ENCODE measurements at places on chromosomes 11 and 22. TPM values are rescaled to one million over a fixed set of nuclear protein-coding genes. Genes with fewer than 3 reads are reported as not detected.

The SCARF2 gene
- polyA plus RNA-seq = 1.5 TPM

The LYVE1 gene
- polyA plus RNA-seq = not detected

The OR51E2 gene
- not detected for polyA plus RNA-seq

The L3MBTL2 gene
- 34.2 TPM for polyA plus RNA-seq

The RBMXL2 gene
- polyA plus RNA-seq = not detected

The LIN7C gene
- polyA plus RNA-seq = 14.7 TPM

The UBQLNL gene
- not detected for polyA plus RNA-seq

The BBOX1 gene
- polyA plus RNA-seq = not detected

The KRTAP5-7 gene
- not detected for polyA plus RNA-seq

The INS gene
- not detected for polyA plus RNA-seq

The HTR3A gene
- not detected for polyA plus RNA-seq

The NUP98 gene
- 49.0 TPM for polyA plus RNA-seq

The KRTAP5-1 gene
- not detected for polyA plus RNA-seq

The OR2AG2 gene
- not detected for polyA plus RNA-seq

The C11orf21 gene
- polyA plus RNA-seq = 30.1 TPM

The MTMR3 gene
- 19.7 TPM for polyA plus RNA-seq

The XNDC1N gene
- 5.2 TPM for polyA plus RNA-seq

The TUT1 gene
- 13.7 TPM for polyA plus RNA-seq

The TEX12 gene
- polyA plus RNA-seq = not detected

The MMP13 gene
- not detected for polyA plus RNA-seq

The CBLIF gene
- polyA plus RNA-seq = not detected

The MMP8 gene
- polyA plus RNA-seq = not detected

The PRODH gene
- polyA plus RNA-seq = 0.05 TPM

The SF3A1 gene
- polyA plus RNA-seq = 139 TPM

The MS4A18 gene
- not detected for polyA plus RNA-seq

The RAB3IL1 gene
- polyA plus RNA-seq = not detected

The GATD1 gene
- 12.9 TPM for polyA plus RNA-seq

The B4GALNT4 gene
- polyA plus RNA-seq = 0.31 TPM

The F2 gene
- polyA plus RNA-seq = not detected

The OR10G6 gene
- polyA plus RNA-seq = not detected

The SCUBE1 gene
- not detected for polyA plus RNA-seq

The CADM1 gene
- polyA plus RNA-seq = 2.7 TPM

The ABCC8 gene
- polyA plus RNA-seq = not detected

The FBLN1 gene
- not detected for polyA plus RNA-seq

The TRAF6 gene
- polyA plus RNA-seq = 12.7 TPM

The C11orf91 gene
- not detected for polyA plus RNA-seq

The IFITM1 gene
- polyA plus RNA-seq = 2,153 TPM

The IGSF22 gene
- polyA plus RNA-seq = 6.1 TPM

The CSKMT gene
- polyA plus RNA-seq = 3.6 TPM
